ENCODE measurements at places on chromosomes 12 and 14.

DNA sequence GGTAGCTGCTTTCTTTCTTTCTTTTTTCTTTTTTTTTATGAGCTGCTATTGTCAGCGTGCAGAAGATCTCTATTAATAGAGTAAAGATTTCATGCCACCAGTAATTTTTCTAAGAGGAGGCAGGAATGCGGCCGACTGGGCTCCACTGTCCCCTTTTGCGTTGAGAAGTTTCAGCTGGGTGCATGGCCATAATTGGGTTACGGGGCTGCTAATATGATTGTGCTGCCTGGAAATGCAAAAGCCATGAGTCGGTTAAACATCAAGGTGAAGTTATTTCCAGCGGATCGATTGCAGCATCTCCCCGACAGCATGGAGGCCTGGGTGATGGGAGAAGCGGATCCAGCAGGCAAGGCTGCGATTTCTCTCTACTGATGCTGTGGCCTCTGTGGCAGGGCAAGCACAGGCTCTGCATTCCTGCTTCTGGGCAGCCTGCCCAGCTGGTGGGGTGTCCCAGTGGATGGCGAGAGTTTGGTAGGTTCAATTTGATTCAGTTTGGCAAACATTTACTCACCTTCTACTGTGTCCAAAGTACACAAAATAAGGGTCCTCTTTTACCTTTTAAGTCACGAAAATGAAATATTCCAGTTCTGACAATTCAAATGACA, 54.4 kb upstream of the PRMT8 start:
- DNase-seq = no peak

DNA sequence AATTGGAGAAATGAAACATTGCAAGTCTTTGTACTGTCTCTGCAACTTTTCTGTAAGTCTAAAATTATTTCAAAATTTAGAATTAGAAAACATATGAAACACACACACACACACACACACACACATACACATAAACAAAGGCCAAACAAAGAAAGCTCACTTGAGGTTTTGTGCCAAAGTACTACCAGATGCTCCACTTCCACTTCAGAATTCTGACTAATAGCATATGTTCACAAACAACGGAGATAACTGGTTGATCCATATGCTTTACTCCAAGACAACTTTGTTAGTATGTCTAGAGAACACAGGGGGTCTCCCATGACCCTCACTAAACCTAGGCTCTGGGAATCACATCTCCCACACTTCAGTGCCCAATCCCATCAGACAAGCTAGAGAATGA, 133.8 kb upstream of the CLEC14A start:
- no peak for DNase-seq

- DNase-seq = no peak
Observed at GRCh38 chr12:95182868-95183415, 34.3 kb downstream of the FGD6 start.

- peak; percentile 54 for DNase-seq
Observed at GRCh38 chr12:108729612-108730364, 1.5 kb downstream of the CORO1C start.

GRCh38 chr14:95432144-95433093, 84.0 kb downstream of the SYNE3 start:
- peak; percentile 76 for DNase-seq

DNA sequence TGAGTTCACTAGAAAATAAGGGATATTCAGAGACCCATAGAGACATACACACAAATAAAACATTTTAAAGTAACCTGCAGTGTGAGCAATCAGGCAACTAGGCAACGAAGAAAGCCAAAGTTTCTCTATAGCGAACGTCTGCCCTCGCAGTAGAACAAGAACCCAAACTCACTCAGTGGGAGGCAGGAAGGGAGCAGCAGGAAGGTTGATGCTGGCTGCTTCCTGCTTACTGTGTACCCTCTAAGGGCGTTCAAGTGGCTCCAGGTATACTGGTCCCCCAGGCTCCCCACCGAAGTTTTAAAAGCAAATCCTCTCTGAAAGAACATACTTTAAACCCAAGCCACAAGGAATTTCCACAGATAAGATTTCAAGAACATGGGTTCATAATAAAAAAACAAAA, 249.3 kb downstream of the FOXN3 start:
- DNase-seq = no peak

GRCh38 chr14:99946652-99947489, 118.4 kb upstream of the EVL start:
- peak; percentile 65 for DNase-seq

DNA sequence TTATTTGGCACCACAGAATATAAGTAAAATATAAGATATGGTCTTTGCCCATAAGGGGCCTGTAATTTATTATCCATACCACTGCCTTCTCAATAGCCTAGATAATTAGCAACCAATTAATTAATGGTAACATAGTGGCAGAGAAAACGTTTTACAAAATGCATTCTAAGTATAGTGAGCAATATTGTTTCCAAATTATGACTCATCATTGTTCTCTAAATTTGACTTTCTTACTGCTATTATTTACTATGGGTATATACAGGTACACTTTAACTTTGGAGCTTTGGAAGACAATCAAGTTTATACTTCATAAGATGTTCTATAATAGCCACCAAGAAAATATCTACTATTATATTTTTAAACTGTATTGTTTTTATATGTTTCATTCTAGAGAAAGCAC, 26.7 kb downstream of the DCP1B start:
- no peak for DNase-seq

DNA sequence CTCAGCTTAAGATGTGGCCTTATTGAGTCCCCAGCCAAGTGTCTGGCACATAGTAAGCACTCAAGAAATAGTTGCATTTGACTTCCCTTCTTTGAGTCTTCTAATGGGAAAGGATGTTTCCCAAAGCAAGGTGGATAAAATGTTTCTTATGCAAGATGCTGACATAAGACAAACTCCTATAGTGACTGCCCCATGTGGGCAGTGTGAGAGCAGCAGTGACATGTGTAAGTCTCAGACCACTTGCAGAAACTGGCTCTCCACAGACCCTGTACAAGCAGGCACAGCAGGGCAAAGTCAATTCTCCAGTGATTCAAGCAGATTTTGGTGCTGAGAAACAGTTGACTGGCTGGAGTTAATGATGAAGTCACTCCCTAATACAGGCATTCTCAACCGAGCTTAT, 255.3 kb downstream of the ANO2 start:
- no peak for DNase-seq

DNA sequence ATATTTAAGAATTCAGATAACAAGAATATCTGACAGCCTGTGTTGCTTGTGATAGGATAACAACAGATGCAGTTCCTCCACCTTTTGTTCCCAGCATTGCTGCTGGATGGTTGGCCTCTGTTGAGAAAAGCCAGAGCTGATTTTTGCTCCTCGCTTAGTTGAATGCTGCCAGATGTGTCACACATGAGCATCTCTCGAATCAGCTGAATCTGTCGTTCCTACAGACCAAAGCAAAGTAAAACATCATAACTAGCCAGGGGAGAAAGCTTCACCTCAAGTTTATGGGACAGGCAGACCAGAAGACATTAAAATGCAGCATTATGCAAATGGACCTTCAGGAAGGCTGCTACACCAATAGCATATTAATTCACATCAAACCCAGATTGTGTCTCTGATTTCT, 20.1 kb downstream of the RACGAP1 start:
- DNase-seq = peak; percentile 46

DNA sequence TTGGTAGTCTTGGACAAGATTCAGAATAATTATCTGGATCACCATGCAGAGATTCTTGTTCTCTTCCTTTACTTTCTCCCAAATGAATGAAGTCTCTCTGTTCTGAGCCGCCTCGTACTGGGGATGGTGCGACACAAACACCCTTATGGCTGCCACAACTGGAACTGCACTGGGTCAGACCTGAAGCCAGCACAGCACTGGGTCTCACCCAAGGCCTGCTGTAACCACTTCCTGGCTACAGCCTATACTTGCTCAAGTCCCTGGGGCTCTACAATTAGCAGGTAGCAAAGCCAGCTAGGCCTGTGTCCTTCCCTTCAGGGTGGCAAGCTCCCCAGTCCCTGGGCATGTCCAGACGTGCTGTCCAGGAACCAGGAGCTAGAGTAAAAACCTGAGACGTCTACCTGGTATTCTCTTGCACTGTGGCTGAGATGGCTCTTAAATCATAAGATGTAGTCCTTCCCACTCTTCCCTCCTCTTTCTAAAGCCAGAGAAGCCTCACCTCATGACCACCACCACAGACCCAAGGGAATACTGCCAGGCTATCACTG, 27.6 kb downstream of the IFNG start:
- no peak for DNase-seq

DNA sequence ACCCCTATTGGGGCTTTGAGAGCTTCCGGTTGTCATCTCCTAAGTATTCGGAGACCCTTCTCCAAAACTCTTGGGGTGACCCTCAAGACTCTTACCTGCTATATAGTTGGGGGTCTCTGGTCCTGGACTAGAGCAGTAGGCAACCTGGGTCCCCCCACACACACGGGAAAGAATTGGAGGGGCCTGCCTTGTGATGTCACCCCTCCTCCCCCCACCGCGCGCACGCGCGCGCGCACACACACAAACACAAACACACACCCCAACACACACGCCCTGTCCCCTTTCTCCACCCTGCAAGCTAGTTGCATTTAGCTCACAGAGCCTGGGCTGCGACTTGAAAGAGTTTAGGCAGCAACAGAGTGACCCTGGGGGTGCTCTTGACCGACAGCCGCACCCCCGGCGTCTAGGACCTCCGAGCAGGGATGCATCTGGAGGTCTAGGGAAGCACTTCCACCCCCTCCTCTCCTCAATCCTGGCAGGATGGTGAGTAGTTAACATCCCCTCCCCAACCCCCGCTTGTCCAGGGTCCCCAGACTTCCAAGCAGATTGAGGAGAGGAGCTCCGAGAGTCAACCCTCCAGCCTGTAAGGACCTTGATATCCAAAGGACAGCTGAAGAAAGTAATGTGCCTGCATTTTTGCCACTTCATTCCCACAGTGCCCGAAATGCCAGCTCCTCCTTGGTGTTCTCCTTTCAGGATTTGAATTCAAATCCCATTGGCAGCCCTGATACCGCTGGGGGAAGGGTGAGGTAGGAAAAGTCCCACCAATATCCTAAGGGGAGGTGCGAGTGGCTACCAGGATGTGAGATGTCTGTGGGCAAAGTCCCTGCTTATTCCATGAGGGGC, 1.4 kb upstream of the DNAJC14 start:
- DNase-seq = peak; percentile 77

DNA sequence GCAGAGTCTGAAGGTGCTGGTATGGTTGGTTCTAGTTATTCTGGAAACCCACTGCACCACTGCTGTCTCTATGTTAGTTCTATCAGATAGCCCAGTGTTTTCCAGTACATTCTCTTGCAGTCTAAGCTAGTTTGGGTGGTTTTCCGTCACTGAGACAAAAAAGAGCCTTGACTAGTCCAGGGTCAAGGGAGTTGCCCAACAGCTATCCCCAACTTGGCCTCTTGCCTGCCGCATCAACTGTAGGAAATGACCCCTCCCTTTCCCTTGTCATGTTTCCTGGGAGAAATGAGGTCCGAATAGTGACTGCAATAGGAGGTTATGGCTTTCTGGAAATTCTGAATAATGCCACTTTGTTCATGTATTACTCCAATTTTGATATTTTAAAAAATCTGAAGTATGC, 160.4 kb downstream of the EFCAB11 start:
- no peak for DNase-seq

DNA sequence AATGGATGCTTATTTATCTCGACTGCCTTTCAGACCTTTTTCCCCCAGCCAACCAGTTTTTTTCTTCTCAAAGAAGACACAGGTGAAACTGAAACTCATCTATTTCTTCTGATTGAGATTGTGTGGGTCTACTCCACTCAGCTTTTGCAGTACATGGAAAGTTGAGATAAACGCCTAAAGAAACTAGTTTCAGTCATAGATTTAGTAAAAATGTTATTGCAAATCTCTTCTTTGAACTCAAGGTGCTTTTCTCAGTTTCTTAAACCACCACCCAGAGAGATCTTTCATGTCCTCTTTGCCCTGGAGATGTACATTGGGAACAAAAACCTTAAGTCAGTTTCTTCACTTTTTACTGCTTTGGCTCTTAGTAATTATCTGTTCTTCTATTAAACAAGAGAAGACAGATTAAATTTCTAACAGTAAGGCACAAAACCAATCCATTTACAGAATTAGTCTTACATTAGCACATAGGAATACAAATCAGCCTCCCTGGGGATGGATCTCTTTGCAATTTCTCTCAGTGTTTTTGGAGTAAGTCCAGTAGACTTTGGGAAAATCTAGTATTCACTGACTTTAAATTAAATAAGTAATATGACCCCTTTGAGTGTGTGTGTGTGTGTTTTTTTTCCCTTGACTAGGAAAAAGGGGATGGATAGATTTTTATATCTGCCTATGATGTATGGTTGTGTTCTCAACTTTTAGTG, 11.6 kb downstream of the FBXW8 start:
- DNase-seq = no peak

DNA sequence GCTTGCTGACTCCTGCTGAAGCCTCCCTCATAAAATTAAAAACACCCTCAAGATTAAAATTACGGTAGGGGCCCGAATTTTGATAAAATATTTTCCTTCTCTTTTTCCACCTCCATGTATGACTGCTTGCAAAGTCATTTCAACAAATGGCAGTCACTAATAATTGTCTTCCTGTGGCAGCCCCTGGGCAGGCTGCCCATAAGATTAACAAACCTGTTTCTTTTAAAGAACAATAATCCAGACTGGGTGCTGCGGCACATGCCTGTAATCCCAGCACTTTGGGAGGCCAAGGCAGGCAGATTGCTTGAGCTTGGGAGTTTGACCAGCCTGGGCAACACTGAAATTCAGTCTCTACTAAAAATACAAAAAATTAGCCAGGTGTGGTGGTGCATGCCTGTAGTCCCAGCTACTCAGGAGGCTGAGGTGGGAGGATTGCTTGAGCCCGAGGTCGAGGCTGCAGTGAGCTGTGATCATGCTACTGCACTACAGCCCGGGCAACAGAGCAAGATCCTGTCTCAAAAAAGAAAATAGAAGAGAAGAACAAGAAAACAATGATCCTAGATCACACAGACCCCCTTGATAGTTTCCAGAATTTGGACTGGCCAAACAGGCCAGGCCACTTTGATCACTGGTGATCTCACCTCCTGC, 8.7 kb downstream of the SAV1 start:
- DNase-seq = no peak

DNA sequence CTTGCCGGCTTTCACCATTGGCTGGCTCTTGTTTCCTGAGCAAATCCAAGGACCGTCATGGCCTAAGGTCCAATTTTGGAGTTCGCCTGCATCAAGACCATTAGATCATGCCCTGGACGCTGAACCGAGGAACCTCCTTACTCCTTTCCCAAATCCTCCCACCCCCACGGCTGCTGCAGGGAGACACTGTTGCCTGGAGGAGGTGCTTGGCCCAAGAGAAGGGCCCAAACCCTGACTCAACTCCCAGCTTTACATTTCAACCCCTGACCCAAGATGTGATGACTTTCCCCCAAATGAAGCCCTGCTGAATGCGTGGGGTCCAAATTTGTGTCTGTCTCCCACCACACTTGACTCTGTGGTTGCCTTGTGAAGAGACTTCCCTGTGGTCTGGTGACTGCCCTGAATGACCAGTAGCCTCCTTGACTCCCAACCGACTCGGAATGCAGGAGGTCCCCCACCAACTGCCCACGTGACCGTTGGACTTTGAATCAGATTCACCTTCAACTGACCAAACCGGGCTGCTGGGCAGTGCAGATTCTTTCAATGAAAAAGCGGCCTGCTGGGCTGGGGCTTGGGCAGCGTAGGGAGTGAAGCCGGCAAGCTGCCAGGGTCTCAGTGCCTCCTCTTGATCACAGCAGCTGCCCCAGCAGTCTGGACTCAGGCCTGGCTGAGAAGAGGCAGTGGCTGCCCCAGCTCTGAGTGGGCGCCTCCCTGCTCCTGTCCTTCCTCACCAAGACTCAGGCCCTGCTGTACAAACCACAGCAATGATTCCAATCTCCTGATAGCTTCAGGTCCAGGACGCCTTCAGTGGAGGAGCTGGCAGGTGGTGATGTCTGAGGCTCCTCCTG, 46.7 kb upstream of the OASL start:
- DNase-seq = no peak

Measured in NCI-H526 (cell line).